ENCODE measurements at places on chromosomes 12 and 14.

GRCh38 chr14:85732031-85732430, 202.1 kb downstream of the FLRT2 start:
- DNase-seq, result no peak

GRCh38 chr14:48107646-48108045, 432.2 kb upstream of the MDGA2 start:
- no peak for DNase-seq

- peak; percentile 54 for DNase-seq
Observed at GRCh38 chr12:56338308-56339157, at the start of gene IL23A. TSS of gene IL23A (plus strand) at chr12:56338884. CDS start at chr12:56339045, 161 bp downstream.

- DNase-seq, result no peak
Observed at GRCh38 chr12:97595936-97596335, 133.3 kb downstream of the RMST start.

- DNase-seq, result no peak
Observed at GRCh38 chr12:13161172-13161571, 35.4 kb upstream of the EMP1 start.

DNA sequence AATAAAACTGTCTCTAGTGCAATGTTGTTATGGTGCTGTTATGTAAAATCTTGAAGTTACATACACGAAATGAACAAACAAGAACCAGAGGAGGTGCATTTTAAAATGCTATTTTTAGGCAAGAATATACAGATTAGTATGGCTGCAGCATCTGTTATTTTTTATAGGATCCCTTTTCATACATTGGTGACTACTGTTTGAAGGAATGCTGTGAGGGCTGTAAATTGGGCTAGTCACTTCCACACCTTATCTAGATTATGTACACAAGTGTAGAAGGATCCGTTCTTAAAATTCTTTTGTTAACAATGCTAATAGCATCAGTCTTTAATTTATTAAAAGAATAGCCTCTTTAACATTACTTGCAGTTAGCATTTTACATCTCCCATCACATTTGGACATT, 284.3 kb upstream of the MDGA2 start:
- no peak for DNase-seq
